ENCODE measurements at places on chromosomes 1 and 21.

DNA sequence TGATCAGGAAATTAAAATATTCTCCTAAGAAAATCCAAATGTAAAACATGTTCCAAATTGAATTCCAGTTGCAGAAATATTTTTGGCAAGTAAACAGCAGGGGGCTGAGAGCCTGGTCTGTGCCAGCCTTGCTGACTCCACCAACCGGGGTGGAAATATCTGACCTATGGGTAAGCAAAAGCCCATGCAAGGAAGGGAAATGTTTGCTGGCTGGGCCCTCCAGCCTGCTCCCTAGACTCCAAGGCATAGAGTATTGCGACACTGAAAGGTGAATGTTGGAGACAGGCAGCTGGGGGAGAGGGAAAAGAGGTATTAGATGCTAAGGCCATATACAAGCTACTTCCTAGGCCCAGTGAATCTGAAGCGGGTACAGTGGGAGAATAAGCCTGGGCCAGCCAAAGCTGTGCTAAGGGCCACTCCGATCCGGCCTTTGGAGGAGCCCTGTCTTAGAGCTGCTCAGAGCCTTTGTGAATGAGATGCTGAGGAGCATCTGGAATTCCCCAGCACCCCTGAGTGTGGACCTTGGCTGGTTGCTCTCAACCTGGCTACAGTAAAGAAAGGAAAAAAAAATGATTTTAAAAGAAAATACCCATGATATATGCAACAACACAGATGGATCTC is 24.9 kb upstream of the ATP1B1 start:
- no peak for DNase-seq

- DNase-seq = peak; percentile 30
Measured at GRCh38 chr1:47432071-47433036, 5.5 kb upstream of the FOXD2 start.

- peak; percentile 14 for DNase-seq
Measured at GRCh38 chr1:200154069-200154767, 126.7 kb downstream of the NR5A2 start.

- no peak for DNase-seq
Measured at GRCh38 chr21:14353726-14354125, 29.2 kb downstream of the HSPA13 start.

GRCh38 chr1:65177457-65177856 is 29.5 kb downstream of the AK4 start:
- DNase-seq = no peak

DNA sequence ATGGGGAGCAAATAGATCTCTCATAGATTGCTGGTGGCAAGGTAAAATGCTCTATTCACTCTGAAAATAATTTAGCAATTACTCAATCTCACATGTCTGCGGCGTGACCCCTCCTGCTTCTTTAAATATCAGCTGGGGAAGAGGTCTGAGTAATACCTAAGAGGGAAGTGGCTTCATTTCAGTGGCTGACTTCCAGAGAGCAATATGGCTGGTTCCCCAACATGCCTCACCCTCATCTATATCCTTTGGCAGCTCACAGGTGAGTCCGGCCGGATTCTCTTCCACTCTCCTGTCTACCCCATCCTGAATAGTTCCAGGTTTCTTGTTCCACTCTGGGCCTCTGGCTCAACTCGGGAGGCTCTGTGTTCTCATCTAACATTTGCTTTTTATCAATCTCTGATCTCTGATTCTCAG is at the start of gene SLAMF7:
SLAMF7 (plus strand) TSS at position 150 of the 414 bp plus-strand sequence; CDS start at position 205, 55 bp downstream.
- peak; percentile 41 for DNase-seq

DNA sequence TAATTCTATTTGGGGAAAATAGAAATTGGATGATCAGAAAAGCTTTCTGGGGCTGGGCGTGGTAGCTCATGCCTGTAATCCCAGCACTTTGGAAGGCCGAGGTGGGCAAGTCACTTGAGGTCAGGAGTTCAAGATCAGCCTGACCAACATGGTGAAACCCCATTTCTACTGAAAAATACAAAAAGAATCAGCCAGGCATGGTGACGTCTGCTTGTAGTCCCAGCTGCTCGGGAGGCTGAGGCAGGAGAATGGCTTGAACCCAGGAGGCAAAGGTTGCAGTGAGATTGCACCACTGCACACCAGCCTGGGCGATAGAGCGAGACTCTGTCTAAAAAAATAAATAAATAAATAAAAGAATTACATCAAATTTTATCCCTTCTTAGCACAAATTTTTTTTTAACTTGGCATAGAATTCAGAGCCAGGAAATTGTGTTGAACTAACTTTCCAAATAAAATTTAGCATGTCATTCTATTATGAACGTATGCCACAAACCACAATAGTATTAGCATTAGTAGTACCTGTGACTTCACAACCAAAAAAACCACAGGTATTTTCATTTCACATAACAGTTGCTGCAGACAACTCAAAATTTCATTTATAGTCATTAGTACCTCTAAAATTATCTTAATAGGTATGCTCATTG is 4.5 kb upstream of the ANKRD13C start:
- DNase-seq = no peak

DNA sequence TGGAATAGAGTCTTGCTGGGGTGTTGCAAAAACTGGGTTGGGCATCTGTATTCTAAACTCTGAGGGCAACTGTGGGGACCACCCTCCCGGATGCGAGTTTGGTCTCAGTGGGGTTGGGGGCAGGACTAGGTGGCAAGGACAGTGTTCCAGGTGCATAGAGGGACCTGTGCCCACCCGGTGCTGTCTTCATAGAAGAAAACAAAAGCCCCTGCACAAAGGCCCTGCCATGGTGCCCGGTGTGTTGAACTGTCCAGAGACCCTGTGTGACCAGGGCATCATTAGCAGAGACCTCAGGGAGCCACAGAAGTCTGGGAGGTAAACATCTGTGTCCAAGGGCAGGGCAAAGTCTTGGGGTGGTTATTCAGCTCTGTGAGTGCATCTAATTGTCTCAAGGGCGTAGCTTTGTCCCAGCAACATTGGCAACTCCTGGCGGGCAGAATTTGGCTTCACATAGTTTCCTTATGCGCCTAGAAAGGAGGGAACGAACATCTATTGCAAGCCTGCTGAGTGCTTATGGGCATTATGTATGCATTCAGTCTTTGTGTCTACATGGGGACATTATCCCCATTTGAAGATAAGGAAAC is 72.2 kb upstream of the IFFO2 start:
- DNase-seq = no peak

DNA sequence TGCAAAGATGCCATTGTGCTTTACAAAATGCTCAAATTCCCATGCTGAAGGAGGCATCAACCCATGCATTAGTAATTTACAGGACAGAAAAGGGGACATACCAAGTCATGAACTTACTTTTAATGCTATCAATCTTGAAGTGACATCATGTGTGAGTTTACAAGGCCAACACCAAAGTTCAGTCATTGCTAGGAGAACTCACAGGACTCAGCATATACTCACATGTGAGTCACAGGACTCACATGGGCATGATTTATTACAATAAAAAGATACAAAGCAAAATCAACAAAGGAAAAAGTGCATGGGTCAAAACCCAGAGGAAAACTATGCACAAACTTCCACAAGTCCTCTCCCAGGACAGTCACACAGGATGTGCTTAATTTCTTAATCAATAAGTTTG is 1656.0 kb downstream of the MRPL39 start:
- DNase-seq = no peak

DNA sequence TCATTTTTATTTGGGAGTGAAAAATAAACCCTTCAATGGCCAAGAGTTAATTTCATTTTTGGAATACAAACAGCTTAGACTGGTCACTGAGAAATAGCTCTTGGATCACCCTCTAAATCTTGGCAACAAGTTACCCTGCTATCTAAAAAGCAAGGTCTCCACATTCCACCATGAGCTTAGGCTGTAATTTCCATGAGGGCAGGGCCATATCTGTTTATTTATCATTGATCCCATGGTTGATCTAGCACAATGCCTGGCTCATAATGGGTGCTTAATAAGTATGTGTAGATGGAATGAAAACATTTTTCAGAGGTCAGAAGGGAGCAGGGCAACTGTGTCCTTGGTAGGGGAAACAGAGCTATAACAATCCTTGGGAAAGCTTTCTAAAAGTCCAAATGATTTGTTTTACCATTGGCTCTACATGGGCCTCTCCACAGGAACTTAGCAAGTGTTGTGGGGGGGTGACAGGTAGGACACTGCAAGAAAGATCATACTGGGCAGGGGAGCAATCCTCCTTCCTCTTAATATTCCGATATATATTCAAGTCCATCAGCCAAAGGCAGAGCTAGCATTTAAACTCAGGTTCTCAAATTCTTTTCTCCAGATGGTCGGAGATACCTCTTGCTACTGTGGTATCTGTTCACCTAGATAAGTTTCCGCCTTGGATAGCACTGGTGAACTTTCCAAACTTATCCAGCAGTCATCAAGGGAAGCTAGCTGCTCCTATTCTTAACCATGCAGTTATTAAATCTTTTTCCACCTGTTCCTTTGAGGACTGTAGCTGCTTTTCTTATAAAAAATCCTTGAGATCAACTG is 53.1 kb upstream of the PTCH2 start:
- DNase-seq = no peak

DNA sequence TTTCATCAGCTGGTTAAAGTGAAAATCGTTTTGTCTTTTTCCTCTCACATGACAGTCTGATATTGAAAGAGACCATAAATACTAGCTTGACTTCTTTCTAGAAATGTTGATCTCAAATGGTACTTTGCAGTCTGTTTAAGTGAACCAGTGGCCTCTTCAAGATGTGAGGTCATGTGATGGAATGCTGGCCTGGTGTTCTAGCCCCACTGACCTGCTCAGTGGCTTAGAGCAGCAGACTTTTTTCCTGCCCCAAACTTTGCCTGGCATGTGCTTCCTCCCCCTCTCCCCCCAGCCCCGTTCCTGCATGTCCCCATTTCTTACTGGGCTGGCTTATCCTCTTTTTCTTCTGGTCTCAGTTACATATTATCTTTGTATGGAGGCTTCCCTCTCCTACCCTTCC is 34.3 kb downstream of the ZYG11A start:
- no peak for DNase-seq

DNA sequence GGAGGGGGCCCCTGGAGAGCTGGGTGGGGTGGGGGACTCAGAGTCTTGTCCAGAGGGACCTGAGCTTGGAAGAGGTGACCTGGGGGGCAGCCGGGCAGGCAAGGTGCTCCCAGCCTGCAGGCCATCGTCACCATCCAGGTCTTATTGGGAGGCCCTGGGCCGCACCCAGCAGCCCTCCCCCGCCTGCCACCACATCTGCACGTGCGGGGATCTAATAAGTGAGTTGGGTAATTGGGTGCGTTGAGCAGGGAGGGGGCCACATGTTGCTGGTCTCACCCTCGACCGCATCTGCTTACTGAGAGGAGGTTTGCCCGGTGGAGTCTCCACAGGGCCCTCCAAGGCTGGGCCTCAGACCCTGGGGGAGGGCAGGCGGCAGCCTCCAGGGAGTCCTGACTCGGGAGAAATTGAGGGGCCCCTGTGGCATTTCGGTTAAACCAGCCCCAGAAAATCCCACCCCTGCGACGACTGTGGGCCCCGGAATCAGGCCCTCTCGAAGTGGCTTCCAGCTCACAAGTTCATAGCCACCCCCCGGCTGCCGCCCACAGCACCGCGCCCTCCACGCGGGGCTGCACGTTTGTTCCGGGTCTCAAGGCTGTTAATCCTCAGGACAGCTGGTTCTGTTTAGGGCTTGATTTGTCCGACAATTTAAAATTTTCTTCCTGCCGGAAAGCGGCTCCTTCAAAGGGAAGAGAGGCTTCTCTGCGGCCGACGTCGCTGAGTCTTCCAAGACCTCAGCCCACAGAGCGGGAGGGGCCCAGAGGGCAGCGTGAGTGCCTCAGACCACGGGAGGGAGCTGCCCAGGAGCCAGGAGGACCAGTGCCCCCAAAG is 14.7 kb upstream of the COL6A2 start:
- no peak for DNase-seq

- no peak for DNase-seq
Measured at GRCh38 chr1:43619996-43620920, 29.7 kb upstream of the KDM4A start.

GRCh38 chr1:167819849-167820683 is 93.9 kb downstream of the ADCY10 start:
- no peak for DNase-seq

DNA sequence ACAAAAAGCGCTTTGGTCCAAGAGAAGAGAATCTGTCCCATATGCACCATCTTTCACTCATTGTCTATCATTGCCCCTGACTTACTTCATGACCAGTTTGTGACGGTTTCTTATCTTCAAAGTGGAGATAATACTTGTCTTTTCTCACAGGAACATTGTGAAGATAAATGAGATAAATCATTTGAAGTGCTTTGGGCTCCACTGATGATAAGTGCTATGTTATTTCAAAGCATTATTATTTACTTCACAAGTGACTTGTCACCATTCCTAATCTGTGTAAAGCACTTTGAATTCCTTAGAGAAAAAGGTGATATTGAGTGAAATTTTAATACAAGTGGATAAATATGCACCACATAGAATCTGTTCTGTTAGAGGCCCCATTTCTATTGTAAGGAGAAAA is 731.6 kb upstream of the PTBP2 start:
- no peak for DNase-seq

- DNase-seq = no peak
Measured at GRCh38 chr1:40754201-40754600, 29.4 kb upstream of the KCNQ4 start.

DNA sequence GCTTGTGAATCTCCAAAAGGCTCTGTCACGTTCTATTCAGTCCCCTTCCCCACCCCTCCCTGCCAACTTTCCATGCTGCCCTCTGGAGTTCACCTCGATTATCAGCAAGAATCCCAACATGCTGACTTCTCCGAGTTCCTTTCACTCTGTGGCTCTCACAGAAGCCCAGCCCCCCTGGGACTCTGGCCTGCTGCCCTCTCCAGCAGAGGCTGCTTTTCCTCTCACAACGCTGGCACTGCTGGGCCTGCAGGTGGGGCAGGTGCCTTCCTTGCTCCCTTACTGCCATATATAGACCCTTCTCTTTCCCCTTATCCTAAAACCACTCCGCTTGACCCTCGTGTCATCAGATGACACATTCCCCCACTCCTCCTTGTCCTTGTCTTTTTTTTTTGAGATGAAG is 10.2 kb upstream of the RNF186 start:
- no peak for DNase-seq

- no peak for DNase-seq
Measured at GRCh38 chr1:230342019-230342418, 84.1 kb downstream of the PGBD5 start.

DNA sequence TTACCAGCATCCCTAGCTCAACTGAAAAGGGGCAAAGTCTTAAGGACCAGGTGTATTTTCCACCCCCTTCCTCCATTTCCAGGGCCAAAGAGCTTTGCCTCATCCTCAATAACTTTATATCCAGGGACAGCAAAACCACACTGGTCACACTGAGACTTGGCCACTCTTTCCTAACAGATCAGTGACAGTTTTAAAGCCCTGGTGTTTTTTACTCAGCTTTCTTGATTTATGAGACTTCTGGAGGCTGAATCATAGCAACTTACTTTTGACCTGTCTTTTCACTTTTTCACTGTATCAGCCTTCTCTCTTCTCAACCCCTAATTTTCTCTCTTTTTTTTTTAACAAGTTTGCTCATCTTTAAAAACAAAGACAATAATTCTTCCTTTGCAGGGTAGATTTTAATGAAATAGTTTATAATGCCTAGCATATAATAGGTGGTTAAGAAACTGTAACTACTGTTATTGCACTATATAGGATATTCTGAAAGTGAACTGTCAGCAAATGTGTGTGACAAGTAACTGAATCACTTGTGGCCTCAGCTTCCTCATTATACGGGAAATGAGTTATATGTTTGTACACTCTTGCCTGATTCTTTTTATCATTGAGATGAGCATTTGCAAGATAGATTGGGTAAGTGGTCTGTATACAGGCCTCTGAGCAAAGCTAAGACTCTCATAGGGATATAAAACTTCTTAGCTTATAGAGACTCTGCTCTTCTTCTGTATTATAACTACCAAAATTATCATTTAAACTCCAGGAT is 19.7 kb upstream of the DYNLT5 start:
- no peak for DNase-seq

GRCh38 chr1:94831641-94832040 is 11.5 kb downstream of the SLC44A3 start:
- no peak for DNase-seq

GRCh38 chr21:36104317-36105300 is 30.3 kb upstream of the CBR3 start:
- peak; percentile 46 for DNase-seq

All from stimulated activated CD8-positive, alpha-beta memory T cell treated with anti-CD3 and anti-CD28 coated beads, Interleukin-4, amount 100 ng/mL, for 4 hours (primary cell).